Effector CD4-positive, alpha-beta T cell (primary cell): ENCODE measurements at places on chromosomes 12 and 14.
A peak's percentile ranks its signal among the peaks of the same experiment; 100 is the strongest.

- no peak for DNase-seq
These were observed 82.9 kb downstream of the TSPAN9 start for GRCh38 chr12:3160081-3160480.

GRCh38 chr12:1117970-1118563, 127.0 kb downstream of the ERC1 start:
- DNase-seq, result peak; percentile 58

- DNase-seq, result no peak
These were observed 1.9 kb downstream of the SERPINA11 start for GRCh38 chr14:94450722-94451090.

DNA sequence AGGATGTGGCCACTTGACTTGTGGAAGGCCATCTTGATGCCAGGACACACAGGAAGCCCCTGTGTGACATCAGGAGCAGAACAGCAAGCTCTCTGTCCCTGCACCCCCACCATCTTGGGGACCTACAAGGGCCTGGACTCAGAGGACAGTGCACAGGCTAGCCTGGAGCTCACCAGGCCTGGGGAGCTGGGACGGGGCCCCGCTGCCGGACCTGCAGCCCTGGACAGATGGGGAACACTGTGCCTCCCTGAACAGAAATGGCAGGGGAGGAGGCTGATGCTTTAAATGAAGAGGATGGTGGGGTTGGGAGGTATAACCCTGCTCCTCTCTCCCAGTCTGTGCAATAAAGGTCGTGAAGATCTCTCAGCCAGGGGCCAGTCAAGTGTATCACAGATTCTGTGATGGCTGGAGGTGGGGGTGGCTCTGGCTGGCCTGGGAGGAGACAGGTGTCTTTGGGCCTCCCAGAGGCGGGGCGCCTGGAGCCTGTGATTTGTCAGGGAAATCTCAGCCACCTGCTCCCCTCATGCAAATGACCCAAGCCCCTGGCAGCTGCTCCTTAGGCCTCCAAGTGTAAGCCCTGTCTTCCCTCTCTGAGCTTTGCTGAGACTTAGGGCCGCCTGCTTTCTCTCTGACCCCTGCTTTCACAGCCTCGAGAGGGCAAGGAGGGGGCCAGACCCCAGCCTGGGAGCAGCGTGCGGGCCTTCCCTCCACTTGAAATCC, 1.1 kb upstream of the GNB3 start:
- no peak for DNase-seq

- no peak for DNase-seq
These were observed 20.8 kb downstream of the SNRNP35 start for GRCh38 chr12:123478762-123479161.

GRCh38 chr14:28163897-28164296, 602.7 kb upstream of the FOXG1 start:
- no peak for DNase-seq

DNA sequence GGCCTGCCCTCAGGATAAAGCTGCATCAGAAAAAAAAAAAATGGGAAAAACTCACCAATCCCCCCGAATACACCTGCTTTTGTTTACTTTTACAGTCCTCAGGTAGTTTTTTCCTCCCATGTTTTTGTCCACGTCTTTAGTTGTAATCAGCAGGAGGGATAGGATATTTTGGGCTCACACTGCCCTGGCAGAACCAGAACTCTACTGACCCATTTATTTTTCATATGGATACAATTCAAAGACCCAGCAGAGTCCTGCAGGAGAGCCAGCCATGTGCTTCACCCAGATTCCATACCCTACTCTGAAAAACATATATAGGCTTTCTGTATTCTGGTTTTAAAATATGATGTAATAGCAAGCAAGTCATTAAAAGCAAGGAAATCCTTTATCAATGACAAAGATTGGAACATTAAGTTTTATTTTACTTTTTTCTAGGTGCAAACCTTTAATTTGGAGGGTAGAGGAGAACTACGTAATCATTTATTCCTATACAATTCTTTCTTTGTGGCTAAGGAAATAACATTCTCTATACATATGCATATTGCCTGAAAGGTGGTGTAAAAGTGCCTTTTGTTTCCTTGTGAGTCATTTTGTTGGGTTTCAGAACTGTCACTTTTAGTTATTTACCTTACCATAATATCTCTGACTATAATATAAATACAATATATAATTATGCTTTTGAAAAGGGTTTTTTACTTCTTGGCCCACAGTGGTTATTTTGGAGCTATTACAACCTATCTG, 19.1 kb downstream of the DACT1 start:
- no peak for DNase-seq

- DNase-seq, result no peak
These were observed 20.4 kb downstream of the CLMN start for GRCh38 chr14:95299271-95299670.

- DNase-seq, result no peak
These were observed 21.1 kb upstream of the C1S start for GRCh38 chr12:7039403-7039802.

- no peak for DNase-seq
These were observed 1092.1 kb upstream of the TMEM132C start for GRCh38 chr12:127174881-127175280.

- no peak for DNase-seq
These were observed 400.4 kb downstream of the PRKD1 start for GRCh38 chr14:29527286-29527685.

GRCh38 chr12:64530566-64530965, 78.6 kb downstream of the TBK1 start:
- no peak for DNase-seq

DNA sequence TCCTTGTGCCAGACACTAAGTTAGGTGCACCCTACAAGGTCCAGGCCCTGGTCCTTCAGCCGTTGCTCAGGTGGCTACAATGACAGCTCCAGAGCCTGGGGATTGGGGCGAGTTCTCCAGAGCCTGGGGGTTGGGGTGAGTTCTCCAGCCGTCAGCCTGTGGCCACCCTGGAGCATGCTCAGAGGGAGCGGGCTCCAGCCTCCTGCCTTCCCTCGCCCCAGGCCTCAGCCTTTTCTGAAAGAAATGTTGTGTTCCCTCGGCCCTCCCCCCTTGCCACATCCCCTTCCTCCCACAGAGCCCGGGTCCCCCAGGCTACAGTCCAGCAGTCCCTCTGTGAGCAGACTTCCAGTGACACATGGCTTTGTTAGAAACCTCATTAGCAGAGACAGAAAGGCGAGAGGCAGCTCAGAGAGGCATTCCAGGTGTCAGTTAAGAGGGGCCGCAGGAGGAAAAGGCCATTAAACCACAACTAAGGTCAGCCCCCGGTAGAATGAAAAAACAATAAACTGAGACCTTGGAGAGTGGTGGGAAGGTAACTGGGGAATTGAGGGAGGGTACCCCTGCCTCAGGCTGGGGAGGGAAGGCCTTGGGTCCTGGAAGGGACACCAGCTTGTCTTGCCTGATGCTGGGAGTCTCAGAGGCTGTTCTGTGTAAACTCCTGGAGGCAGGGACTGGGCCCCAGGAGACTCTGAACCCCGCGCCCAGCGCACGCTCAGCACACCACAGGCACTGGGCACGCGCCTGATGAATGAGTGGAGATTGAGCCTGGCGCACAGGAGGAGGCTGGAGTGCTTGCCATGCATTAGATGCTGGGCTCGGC, 23.1 kb upstream of the COL2A1 start:
- DNase-seq, result no peak

DNA sequence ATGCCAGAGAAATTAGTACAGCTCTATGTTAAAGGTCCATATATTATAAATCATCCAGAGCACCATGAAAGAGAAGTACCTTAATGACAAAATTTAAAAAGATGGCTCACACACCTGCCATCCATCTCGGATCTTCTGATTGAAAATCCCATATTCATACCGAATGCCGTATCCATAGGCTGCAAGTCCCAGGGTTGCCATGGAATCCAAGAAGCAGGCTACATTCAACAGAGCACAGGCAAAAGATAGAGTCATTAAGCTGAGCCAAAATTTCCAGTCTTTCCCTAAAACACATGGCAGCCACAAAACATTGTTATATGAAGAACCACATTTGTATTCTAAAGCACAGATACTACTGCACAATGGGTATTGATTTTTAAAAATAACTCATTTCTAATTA, 12.7 kb downstream of the PYGL start:
- DNase-seq, result no peak
